ENCODE measurements at places on chromosomes 16 and 17.
A peak's percentile ranks its signal among the peaks of the same experiment; 100 is the strongest.

GRCh38 chr16:31453255-31454204 is 5.8 kb upstream of the ARMC5 start:
- DNase-seq: no peak

- DNase-seq: no peak
Observed at GRCh38 chr17:77596491-77597417, 361.7 kb upstream of the TNRC6C start.

- no peak for DNase-seq
Observed at GRCh38 chr16:84465154-84465553, 39.3 kb downstream of the MEAK7 start.

DNA sequence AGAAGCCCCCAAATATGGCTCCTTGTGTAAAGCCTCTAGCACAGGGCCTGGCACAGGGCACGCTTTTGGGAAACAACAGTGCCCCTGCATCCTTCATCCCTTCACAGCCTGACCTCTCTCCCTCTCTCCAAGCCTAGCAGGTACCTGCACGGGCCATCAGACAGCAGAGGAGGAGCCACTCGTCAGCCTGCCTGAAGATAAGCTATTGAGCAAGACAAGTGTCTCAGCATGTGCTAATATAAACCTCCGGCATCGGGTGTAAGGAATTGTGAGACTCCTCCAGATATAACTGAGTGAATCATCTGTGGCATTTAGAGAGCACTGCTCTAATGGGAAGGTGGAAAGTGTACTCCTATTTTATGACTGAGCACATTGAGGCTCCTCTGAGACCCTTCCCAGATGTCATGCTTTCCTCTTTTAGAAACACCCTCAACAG is 38.3 kb downstream of the TBX4 start:
- DNase-seq: no peak

GRCh38 chr17:29504711-29505110 is 62.1 kb downstream of the ABHD15 start:
- no peak for DNase-seq

- DNase-seq: no peak
Observed at GRCh38 chr17:82148997-82149396, 51.0 kb upstream of the FASN start.

GRCh38 chr17:50479522-50480141 is 972 bp downstream of the RSAD1 start:
- DNase-seq: peak; percentile 87

DNA sequence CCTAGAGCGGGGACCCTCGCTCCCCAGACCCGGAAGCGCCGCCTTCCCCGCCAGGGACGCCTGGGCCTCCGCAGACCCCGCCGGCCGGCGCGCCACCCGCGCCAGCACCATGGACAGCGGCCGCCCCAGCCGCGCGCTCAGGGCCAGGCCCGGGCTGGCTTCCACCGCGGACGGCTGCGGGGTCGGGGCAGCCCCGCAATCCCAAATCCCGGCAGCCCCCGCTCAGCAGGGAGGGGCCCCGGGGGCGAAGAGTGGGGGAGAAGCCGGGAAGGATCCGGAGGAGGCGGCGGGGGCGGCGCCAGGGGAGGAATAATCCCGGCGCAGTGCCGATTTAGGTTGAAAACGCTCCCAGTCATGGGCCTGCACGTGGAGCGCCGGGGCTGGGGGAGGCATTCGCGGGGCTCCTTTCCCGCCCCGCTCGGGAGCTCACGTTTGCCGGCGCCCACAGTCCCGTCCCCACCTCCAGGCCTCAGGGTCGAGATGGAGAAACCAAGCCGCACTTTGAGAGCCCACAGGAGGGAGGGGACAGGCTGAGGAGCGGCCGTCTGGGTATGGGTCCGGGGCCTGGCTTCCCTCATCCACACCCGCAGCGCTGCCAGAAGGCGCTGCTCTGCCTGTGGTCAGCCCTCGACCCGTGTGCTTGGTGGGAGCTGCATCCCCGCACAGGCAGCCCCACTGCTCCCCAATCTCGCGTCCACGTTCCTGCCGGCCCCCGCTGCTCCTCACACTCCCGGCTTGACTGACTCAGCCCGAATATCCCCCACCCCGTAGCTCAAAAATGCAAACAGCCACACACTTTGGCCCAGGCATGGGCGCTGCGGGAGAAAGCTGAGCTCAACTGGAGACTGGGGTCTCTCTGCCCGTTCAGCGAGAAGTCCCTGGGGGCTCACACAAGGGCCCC is 4.7 kb downstream of the FBXL16 start:
- no peak for DNase-seq

DNA sequence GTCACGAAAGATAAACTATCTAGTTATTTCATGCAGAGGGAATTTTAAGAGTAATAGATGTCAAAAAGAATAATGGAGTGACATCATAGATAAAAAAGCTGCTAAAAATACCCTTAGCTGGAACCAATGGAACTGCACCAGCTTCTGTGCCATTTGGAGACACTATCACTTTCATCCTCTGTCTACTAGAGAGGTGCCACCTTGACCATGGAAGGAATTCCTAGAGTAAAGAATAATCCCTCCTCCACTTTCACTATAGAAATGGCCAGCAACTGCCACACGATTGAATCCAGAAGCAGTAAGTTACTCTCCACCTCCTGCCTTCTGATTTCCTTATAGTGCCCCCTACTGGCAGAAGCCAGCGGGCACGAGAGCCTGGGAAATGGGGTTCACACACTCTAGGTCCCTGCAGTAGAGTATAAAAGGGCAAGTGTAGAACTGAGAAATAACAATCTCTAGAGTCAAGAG is 2.8 kb upstream of the ALDH3A2 start:
- DNase-seq: no peak

DNA sequence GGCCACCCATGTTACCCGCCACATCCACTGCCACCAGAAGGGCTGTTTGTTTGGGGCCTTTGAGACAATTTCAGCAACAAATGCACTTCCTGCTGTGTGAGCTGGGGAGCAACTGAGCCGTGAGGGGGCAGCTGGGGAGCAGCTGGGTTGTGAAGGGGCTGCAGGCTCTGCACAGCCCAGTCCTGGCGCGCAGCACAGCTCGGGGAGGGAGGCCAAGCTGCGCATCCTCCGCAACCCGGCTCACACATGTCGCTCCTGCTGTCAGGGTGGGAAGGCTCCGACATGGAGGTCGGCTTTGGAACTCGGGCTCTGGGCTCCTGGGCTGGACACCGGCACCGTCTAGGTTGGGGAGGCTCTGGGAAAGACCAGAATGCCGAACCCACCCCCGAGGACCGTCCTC is 53.6 kb downstream of the CBFA2T3 start:
- DNase-seq: no peak

DNA sequence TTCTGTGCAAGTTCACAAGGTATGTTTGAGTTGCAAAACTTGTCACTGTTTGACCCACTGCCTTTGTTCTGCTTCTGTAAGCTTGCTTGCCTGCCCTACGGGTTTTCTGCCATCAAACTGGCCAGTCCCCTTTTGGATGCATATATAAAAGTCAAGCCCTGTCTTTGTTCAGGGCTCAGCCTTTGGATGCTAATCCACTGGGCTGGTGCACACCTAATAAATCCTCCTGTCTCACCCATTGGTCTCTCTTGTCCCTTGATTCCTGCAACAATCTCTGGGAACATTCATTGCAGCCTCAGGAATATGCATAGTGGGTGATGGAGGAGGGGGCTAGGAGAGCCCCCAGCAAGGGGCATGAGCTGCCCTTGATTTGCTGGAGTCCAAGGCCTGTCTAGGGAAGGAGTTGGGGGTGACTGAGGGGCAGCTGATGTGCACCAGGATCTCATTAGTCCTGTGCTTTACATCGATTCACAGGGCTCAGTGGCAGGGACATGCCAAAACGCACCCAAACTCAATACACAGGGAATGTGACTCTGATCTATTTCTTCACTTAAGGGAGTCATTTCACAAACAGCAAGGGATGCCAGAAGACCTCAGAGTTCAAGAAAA is 225.4 kb upstream of the NLRP1 start:
- DNase-seq: no peak

DNA sequence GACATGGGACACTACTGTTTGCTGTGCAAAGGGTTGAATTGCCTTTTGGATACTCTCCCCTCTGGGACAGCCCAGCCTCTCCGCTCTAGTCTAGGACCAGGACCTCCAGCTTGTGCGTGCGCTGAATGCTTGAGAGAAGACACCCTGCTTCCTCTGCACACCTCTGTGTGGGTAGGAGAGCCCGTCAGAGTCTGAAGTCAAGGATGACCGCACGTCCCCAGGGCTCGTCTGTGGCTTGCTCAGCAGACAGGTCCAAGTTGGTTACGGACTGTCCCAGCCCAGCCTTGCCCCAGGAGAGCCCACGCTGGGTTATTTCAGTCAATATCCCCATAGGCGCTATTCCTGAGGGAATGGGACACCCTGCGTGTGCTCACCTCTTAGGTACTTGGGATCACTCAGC is 3.7 kb downstream of the C16orf89 start:
- DNase-seq: no peak

GRCh38 chr17:82410014-82410716 is 8.0 kb upstream of the HEXD start:
- no peak for DNase-seq

- DNase-seq: no peak
Observed at GRCh38 chr17:31699281-31699680, 159.8 kb downstream of the COPRS start.

- DNase-seq: no peak
Observed at GRCh38 chr17:75398279-75398678, 7.2 kb downstream of the GRB2 start.

DNA sequence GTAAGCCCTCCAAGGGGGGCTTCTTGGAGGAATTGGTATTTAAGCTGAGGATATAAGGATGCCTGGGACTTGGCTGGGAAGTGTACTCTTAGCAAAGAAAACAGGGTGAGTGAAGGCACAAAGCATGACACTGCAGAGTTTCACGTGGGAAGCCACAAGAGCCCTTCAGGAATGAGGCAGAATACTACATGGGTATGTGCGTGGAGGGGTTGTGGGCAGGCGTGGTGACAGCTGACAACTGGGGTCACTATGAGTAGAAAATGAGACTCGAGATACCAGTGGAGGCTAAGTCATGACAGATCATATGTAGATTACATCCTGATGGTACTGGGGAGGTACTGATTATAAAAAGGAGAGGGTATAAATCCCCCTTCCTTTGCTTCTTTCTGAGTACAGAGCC is 78.1 kb upstream of the XYLT1 start:
- DNase-seq: no peak

- peak; percentile 34 for DNase-seq
Observed at GRCh38 chr17:6494239-6494941, 50.1 kb downstream of the PIMREG start.

DNA sequence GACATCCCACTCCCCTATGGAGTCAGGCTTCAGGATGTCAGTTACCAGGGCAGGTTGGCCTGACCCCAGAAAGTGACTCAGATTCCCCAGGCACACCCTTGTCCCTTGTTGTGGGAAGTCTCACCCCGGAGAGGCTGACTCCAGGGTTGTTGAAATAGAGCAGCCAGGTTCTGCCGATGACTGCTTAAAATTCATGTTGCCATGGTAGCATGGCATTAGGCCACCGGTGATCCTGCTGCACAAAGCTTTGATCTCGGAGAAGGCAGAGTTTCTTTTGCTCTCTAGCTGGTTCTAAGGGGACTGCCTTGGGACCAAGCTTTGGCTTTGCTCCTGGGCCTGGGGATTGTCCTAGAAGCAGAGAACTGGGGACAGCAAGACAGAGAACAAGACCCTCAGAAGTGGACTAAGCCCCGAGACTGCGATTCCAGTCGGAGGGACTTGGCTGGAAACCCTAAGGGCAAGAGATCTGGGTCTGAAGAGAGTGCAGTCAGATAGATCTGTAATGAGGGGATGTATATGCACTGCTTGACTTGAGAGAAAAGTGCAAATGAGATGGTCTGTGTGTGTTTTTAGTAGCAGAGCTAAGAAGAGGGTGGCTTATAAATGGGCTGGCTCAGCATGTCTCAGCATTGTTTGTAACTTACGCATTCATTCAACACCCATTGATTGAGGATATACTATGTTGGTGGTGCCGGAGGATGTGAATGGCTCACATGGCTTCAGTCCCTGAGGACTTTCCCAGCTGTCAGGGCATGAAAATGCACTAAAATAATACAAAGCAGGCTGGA is 106.9 kb downstream of the RGS9 start:
- DNase-seq: no peak

GRCh38 chr16:54288030-54288834 is 1.6 kb upstream of the IRX3 start:
- no peak for DNase-seq

DNA sequence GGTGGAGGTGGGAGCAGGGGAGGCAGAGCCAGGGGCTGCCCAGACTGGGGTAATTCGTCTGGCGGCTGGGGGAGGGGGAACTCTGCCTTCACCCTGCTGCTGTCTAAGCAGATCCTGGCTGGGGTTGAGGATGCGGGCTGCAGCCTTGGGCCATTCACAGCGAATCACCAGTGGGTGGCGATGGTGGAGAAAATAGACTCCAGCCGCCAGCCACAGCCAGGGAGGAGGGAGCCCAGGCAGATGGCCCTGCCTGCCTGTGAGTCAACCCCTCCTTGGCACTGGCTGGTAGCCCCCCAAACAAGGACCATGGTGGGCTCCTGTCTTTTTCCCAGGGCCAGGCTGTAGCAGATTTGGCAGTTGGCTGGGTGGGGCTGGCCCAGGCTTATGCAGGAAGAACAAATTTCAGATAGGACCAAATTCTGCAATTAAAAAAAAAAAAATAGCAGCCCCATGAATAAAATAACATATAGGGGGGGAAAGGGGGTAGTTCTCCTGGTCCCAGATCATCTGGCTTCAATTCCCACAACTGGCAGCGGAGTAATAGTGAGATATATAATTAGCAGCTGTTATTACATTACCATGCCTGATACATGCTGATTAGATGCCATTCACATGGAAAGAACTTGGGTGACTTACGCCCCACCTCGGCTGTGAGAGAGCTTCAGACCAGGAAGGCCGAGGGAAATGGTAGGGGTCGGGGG is 41.5 kb upstream of the CDH5 start:
- DNase-seq: no peak

GRCh38 chr17:61571624-61572023 is 19.4 kb downstream of the NACA2 start:
- DNase-seq: no peak

GRCh38 chr17:63156986-63157385 is 191.0 kb downstream of the TANC2 start:
- DNase-seq: no peak

DNA sequence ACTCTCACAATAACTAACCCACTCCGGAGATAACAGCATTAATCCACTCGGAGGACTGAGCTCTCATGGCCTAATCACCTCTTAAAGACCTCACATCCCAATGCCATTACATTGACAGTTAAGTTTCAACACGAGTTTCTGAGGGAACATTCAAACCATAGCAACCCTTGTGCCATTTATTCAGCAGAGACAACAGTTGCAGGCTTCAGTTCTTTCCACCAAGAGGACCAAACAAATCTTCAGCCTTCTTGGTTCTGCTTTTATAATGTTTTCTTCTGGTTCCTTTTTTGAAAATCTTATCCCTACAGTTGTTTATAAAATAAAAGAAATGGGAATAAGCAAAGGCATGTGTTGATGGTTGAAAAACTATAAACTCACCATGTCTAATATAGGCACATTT is 2.1 kb upstream of the CD300E start:
- DNase-seq: no peak

DNA sequence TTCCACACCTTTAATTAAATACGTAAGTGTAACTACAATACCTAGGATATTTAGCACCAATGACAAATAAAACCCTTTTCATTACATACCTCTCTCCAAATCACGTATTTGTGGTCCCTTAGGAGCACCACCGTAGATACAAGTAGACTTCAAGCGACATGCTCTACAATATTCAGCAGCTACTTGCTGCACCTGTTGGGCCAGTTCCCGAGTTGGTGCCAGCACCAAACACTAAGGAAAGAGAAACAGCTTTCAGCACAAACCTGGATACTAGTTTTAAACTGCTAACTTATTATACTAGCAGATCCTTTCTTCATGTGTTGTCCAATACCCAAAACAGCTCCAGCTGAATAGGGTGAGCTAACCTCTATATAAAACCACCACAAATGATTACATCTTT is 2.7 kb downstream of the DDX5 start:
- no peak for DNase-seq

GRCh38 chr17:4716081-4716480 is 5.6 kb downstream of the ARRB2 start:
- DNase-seq: no peak
